NCI-H460 (cell line): ENCODE measurements at places on chromosomes 11 and 22. TPM values are rescaled to one million over a fixed set of nuclear protein-coding genes. Genes with fewer than 3 reads are reported as not detected.

- no peak for DNase-seq
Observed at GRCh38 chr22:22167791-22168189, 76.8 kb upstream of the VPREB1 start.

The INPP5J gene
- 0.35 and 0.54 TPM in 2 replicates for total RNA-seq

DNA sequence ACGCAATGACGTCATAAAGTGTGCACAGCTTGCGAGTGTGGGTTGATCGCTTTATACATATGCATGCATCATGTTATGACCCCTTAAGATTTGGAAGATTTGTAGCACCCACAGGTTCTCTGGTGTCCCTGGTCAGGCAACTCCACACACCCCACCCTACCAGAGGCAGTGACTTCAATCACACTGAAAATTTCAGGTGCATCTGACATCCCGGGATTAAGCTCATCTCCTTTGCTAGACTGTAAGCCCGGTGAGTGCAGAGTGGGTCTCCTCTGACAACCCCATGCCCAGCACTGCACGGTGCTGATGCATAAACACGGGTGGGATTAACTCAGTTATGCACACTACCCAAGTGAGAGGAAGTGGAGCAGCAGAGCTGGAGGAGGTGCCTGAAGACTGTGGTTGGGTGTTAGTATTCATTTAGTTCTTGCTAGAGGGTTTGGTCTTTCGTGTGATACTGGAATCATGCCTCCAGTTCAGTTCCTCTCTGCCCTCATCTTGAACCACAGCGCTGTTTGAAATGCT, 6.5 kb downstream of the ARSA start:
- no peak for DNase-seq

- no peak for DNase-seq
Observed at GRCh38 chr22:23388517-23388890, 191.6 kb downstream of the IGLL1 start.
